T-cell (primary cell): ENCODE measurements at places on chromosomes 2 and 18.
A peak's percentile ranks its signal among the peaks of the same experiment; 100 is the strongest.

- DNase-seq, result no peak
These were observed 132.5 kb upstream of the SLC8A1 start for GRCh38 chr2:40584432-40584831.

- peak; percentile 7 for DNase-seq
These were observed 864 bp upstream of the XPO1 start for GRCh38 chr2:61538920-61539520.

DNA sequence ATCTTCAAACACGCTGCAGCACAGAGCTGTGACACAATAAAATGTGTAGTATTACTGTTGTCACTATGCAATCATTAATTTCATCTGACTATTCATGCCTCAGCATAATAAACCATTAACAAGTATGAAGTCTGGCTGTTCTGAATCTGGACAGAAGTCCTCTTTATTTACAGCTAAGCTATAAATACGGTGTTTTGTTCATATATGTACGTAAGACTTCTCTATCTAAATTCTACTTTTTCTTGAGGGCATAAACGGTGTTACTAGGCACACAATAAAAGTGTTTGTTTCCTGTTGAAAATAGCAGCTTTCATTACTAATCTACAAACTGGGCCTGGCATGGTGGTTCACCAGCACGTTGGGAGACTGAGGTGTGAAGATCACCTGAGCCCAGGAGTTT lies 443.8 kb downstream of the NCKAP5 start:
- no peak for DNase-seq

DNA sequence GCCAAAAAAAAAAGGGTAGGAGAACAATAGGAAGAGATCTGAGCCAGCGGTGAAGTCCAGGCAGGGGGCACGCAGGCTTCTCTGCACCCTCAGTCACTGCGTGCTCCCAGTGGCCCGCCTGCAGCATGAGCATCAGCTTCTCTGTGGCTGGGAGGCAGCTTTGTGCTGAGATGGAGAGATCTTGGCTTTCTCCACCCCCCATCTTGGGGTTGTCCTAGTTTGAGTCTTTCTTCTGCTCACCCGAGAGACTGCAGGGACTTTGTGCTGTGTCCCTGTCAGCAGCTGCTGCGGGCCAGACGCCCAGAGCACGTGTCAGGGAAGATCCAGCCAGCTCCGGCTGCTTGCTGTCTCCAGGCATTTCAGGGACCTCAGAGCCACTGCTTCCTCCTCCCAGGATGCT lies 20.3 kb downstream of the TRAPPC12 start:
- no peak for DNase-seq

GRCh38 chr2:38745267-38745666 lies 5.9 kb downstream of the SRSF7 start:
- DNase-seq, result no peak

DNA sequence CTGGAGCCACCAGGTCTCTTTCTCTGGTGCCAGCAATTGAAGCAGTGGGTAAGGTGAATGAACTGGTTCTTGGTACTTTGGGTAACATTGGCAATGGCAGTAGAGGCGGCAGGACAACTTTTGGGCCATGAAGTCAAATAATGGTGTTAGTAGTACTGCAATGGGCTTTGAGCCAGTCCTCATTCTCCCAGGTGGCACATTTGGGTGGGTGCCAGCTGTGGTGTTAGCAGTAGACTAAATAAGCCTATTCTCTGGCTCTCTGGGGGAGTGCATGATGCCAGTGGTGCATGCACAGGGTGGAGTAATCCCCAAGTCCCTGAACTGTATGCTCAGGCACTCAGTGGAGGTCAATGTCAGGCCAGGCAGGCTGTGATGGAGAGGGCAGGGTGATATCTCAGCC lies 120.2 kb upstream of the LRRTM4 start:
- no peak for DNase-seq

- DNase-seq, result no peak
These were observed 256.5 kb downstream of the MYCN start for GRCh38 chr2:16196687-16197503.

DNA sequence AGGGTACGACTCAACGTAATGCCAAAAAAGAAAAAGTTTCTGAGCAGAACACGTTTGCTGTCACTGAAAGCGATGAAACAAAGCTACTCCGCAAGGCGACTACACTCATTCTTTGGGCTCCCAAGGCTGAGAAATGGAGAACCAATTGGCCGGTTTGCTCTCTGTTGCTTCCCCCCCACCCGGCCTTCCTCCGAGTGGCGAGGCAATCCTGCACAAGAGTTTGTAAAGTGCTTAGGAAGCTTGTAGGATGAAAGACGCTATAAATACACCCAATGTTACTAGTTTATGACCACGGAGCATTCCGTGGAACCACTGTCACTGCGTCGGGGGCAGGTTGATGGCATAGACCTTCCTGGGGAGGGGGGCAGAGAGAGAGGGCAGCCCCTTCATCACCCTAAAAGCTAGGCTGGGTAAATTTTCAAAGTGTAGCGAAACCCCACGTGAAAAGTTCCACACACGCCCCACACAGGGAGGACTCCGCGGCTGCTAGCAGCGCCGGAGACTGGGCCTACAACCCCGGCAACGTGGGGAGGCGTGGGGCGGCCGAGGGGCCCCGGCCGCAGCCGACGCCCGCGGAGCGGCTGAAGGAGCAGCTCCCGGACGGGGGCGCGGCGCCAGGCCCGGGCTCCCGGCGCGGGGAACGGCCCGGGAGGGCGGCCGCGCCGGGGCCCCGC lies 915 bp downstream of the CUL3 start:
- DNase-seq, result peak; percentile 4
